Diencephalon (tissue), 1 donor: ENCODE measurements at places on chromosomes 5 and 9. TPM values are rescaled to one million over a fixed set of nuclear protein-coding genes. Genes with fewer than 3 reads are reported as not detected.

The GOLGA2 gene
- total RNA-seq = 61.8 TPM

The ALDH1A1 gene
- total RNA-seq = 20.8 TPM

The CNTFR gene
- total RNA-seq = 17.5 TPM

The RMRP gene
- total RNA-seq = 144,204 TPM

The C9orf153 gene
- 0.46 TPM for total RNA-seq

The CNOT8 gene
- 76.8 TPM for total RNA-seq

The ELP1 gene
- 67.1 TPM for total RNA-seq

The SPATA31A3 gene
- total RNA-seq = not detected

The PDE6A gene
- total RNA-seq = not detected

The RPL35 gene
- total RNA-seq = 838 TPM

The MRPL50 gene
- 45.7 TPM for total RNA-seq

The HTR4 gene
- 5.5 TPM for total RNA-seq

The NIM1K gene
- total RNA-seq = 12.7 TPM

The PPWD1 gene
- total RNA-seq = 53.5 TPM

The AQP7 gene
- total RNA-seq = not detected

The FANCG gene
- total RNA-seq = 26.5 TPM

The SPINK6 gene
- total RNA-seq = not detected

The SLCO6A1 gene
- total RNA-seq = not detected

The CDO1 gene
- 125 TPM for total RNA-seq

The DMAC1 gene
- total RNA-seq = 30.0 TPM

The THOC3 gene
- 40.8 TPM for total RNA-seq

The SURF1 gene
- total RNA-seq = 17.8 TPM

The BAAT gene
- 0.23 TPM for total RNA-seq

The IL17B gene
- total RNA-seq = not detected

The SPINK7 gene
- total RNA-seq = not detected

The WNT8A gene
- total RNA-seq = 0.23 TPM

The PCDHA9 gene
- total RNA-seq = 11.3 TPM

The TRIM14 gene
- 2.8 TPM for total RNA-seq

The GARIN3 gene
- total RNA-seq = not detected

The GABRA6 gene
- 0.23 TPM for total RNA-seq

The TTC16 gene
- total RNA-seq = 0.23 TPM

The LCN9 gene
- not detected for total RNA-seq

The NEUROG1 gene
- total RNA-seq = not detected

The GNA14 gene
- 1.4 TPM for total RNA-seq

The PCDHB3 gene
- 13.6 TPM for total RNA-seq

The PTTG1 gene
- total RNA-seq = 28.8 TPM

The SLC34A3 gene
- total RNA-seq = not detected

The ZDHHC11 gene
- 10.4 TPM for total RNA-seq

The SPINK4 gene
- total RNA-seq = not detected

The SVEP1 gene
- total RNA-seq = 4.4 TPM

The MEF2C gene
- 104 TPM for total RNA-seq

The JAKMIP2 gene
- 55.6 TPM for total RNA-seq

The IL3 gene
- total RNA-seq = not detected

The CDH12 gene
- total RNA-seq = 32.1 TPM

The CEMIP2 gene
- total RNA-seq = 58.8 TPM

The FAM221B gene
- total RNA-seq = 0.23 TPM

The TOR2A gene
- total RNA-seq = 9.9 TPM

The DNAI1 gene
- 4.4 TPM for total RNA-seq

The ZNF879 gene
- 13.1 TPM for total RNA-seq

The GFI1B gene
- total RNA-seq = 0.23 TPM

The ACOT12 gene
- 5.1 TPM for total RNA-seq

The CTSV gene
- total RNA-seq = 0.46 TPM

The NIPAL4 gene
- 0.23 TPM for total RNA-seq

The DDX4 gene
- not detected for total RNA-seq

The DBH gene
- total RNA-seq = under 0.01 TPM

The SNCAIP gene
- 48.2 TPM for total RNA-seq

The GLRA1 gene
- total RNA-seq = 5.5 TPM

The GPR21 gene
- 14.3 TPM for total RNA-seq
